ENCODE measurements at places on chromosomes 1 and 21.

- no peak for DNase-seq
Observed at GRCh38 chr1:198552668-198553416, 12.4 kb upstream of the ATP6V1G3 start.

DNA sequence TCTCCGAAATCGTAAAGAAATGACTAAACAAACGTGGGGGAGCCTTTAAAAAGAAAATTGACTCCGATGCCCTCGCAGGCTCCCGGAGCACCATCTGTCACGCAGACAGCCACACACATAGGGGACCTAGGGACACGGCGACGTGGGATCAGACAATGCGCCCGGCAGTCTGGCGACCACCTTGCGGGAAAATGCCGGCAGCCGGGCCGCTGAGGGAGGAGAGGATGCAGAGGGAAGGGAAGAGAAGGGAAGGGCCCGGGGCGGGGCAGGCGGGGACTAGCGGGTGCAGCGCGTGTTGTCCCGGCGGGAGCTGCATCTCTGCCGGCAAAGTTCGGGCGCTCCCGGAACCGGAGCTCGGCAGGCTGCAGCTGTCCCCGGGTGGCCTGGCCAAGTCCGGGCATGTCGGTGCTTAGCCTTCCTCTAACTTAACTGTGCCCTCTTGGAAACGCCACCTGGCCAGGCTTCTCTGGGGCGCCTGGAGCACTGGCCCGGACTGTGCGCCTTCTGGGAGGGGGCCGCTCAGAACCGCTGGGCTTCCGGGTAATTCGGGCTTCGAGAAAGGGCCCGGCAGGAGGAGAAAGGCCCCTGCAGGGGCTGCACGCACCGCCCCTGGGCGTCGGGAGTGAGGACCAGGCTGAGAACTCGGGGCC, 1.8 kb downstream of the NHLH2 start:
- DNase-seq = no peak

DNA sequence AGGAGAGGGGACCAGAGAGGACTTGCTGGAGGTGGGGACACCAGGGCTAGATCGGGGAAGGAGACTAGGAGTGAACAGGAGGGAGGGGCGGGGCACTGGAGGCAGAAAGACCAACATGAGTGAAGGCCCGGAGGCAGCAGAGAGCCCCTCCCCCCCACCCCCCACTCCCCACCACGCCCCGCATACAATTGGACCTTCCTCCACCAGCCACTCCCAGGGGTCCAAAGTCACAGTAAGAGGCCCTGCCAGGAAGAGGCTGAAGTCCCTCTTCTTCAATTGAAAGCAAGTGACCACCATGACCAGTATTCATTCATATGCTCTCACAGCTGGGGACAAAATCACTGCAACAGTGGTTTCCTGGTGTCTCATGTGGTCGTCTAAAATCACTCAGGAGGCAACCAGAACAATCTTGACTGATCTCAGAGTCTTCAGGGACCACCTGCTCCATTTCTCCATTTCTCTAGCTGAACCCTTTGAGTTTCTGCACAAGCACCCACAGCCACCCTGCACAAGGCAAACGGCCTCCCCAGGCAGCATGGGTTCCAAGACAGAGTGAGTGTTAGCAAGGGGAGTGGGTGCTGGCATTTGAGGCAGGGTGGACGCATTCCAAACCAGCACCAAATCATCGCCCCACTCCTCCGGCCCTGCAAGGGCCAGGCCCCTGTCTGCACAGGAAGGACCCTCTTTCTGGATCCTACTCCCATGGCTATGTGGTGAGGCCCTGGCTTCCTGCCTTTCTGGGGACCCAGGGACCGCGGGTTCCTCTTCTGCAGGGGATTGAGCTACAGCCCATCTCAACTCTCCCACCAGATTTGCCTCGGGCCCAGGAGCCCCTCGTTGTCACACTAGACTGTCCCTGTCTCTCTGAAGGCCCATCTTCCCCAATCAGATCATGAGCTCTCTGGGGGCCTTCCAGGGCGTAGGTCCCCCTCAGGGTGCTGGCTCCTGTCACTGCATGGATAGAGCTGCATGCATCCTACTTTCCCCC, 17.0 kb downstream of the LAPTM5 start:
- no peak for DNase-seq

GRCh38 chr21:42219606-42220137, 732 bp downstream of the ABCG1 start:
- DNase-seq = no peak

- DNase-seq = no peak
Observed at GRCh38 chr1:169102567-169102966, 3.9 kb upstream of the ATP1B1 start.

DNA sequence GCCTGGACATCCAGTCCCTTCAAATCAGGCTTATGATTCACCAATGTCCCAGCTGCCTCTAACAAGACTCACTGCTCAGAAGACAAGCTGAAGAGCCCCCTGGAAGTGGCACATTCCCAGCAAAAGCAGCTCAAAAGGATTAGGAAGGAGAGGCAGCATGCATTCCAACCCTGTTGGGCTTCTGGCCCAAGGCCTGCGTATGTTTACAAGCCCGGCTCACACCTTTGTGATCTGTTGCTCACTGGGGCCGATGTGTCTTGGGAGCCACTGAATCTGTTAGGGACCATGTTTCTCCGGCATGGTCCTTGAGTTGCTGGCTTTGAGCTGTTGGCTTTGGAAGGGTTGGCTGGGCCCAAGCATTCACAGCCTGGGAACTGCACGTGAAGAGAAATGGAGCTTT, 81.2 kb upstream of the C1orf174 start:
- no peak for DNase-seq

DNA sequence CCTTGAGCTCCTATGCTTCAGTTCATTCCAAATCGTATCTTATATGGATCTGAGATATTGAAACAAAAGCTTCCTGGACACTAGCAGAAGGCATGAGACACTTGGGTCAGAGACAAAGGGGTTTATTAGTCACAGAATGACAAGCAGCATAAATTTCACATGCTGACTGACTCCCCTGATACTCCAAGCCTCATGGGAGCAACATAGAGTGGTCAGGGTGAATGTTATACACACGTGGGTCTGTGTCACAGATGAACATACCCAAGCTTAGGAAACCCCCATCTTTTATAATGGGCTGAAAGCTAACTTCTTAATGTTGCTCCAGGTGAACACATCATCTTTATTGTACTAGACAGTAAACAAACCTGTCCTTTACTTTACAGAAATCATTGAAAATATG, 599.9 kb upstream of the RGS18 start:
- no peak for DNase-seq

DNA sequence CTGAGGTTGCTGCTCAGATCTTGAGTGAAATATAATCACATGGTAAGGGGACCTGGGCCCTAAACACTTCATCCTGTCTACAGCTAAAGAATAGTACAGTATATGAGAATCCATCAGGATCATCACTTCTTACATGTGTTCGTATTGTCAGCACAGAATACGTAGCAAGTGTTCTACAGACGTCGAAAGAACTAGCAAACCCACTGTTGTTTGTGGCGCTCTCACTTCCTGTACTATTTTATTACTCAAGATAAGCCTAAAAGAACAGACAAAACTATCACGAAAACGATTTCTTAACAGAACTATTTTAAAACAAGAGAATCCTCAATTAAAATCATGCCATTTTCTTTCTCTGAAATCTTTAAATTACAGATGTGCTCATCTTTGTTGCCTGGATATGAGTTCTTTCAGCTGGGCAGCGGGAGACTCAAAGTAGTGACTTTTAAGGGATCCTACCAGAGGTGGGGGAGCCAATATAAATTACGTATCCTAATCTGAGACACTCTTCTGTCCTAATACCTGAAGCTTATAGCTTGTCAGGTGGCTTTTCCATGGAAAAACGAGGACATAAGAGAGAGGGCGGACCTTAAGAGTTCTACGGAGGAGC, 724 bp downstream of the ST7L start:
- no peak for DNase-seq

- no peak for DNase-seq
Observed at GRCh38 chr1:178382372-178382771, 114.4 kb downstream of the CLEC20A start.

- no peak for DNase-seq
Observed at GRCh38 chr21:45248301-45248892, 39.3 kb downstream of the POFUT2 start.
